ENCODE measurements at places on chromosomes 7 and 10. TPM values are rescaled to one million over a fixed set of nuclear protein-coding genes. Genes with fewer than 3 reads are reported as not detected.

NSUN6 gene
- total RNA-seq, result 10.5 TPM

IGF2BP3 gene
- total RNA-seq, result 78.9 TPM

GRCh38 chr7:28784171-28784902 lies 173.8 kb downstream of the TRIL start:
- DNase-seq, result no peak

- DNase-seq, result no peak
Measured at GRCh38 chr10:94417321-94417720, 15.0 kb downstream of the TBC1D12 start.

DNA sequence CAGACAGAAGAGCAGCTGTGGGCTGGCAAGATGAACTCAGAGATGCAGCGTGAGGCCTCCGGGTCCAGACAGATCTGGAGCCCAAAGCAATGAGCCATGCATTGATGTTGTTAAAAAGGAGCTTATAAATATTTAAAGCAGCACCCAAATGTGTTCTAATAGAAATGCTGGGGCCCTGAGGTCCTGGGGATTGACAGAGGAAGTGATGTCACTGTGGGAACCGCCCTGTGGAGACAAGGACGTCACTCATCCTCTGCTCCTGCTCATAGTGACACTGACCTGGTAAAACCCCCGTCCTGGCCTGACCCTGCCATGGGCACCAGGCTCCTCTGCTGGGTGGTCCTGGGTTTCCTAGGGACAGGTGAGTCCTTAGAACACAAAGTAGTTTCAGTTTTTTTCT lies 197.0 kb upstream of the PRSS58 start:
- DNase-seq, result no peak

DNA sequence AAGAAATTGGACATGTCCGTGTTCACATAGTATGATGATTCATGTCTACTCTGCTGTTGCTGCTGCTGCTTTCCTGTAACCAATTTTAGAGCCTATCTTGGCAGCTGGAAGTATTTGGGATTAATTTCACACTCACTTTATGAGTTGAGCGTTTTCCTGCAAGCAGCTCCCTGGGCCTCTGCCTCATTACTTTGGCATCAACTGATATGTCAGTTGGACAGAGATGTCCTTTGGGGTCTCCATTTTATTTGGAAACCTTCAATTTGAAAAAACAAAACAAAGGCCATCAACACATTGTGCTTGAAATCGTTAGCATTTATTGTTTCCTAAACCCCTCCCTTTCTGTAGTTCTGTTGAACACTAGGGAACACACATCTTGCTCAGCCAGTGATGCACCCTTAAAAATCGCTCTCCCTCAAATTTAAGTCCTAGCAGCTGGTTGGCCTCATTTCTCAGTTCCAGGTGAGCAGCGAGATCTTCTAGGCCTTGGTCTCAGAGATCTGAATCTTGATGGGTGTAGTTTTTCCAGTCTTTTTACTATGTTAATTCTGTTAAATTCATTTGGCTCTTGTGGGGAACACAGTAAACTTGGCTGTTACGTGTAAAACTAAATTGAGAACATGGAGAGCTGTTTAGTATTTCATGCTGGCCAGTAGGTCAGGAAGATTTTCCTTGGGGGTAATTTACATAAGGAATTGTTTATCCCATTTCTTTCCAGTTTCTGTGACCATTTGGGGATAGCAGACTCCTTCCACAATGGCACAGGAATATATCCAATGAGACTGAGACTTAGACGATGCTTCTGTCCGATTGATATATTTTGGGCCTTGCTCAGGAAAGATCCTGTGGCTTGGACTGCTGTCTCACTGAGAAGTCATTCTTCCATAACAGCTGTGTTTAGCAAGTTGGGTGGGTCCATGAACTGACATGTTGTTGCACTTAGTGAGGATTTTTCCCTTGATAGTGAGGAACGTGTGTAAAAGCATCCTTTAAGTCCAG lies 371.6 kb downstream of the BBS9 start:
- DNase-seq, result no peak

DNA sequence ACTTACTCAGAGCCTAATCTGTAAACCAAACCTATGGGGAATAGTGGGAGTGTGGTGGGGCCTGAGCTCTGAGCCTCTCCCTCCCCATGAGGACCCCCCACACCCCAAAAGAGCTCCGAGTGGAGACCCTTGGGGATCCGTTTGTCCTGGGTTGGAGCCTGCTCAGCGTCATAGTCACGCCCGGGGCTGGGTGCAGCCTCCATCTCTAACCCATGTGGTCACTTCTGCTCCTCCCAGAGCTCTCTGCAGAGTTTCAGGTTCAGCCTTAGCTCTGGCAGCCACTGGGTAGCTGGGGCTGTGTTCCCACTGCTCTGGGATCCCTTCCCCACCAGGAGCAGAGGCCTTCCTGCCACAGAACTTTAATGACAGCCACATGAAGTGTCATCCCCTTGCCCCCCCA lies 25.9 kb downstream of the PFKFB3 start:
- no peak for DNase-seq

DNA sequence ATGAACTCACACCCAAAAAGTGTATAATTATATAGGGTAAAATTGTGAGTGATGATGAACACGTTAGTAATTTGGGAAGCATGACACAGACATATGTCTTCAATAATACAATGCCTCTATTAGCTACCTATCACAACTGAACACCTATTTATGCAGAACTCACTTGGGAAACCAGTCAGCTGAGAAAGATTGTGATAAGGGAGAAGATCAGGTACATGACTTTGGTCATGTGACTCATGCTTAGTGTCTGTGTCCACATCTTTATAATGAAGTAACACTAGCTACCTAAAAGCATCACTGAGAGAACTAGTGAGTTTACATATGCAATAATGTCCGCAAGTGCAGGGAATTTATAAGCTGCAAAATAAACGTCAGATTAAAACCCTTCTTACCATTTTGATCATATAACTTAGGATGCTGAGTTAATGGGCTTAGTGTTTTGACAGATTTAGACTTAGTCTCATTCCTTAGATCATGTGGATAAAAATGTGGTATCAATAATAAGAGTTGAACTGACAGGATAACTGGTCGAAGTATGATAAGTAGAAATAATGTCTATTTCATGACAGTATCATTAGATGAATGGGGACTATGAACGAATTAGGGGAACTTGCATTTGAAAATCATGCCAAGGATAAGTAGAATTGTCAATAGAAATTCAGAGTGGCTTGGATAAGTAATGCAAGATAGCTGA lies 11.6 kb downstream of the VWDE start:
- DNase-seq, result no peak

- no peak for DNase-seq
Measured at GRCh38 chr10:24887855-24888231, 64.6 kb downstream of the PRTFDC1 start.

DNA sequence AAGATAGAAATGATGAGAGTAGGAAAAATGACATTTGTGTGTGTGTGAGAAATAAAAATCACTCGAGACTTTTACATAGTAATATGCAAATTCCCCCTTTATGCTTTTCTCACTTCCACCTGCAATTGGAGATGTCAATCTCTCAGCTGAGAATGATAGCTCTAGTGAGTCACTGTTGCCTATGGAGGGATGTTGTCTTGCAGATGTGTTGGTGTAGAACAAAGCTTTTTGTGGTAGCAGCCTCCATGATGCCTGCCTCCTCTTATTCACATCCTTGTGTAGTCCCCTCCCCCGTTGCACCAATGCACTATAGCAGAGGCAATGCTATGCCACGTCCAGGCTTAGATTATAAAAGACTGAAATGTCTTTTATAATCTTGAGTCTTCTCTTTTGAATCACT lies 33.8 kb downstream of the SPAG6 start:
- no peak for DNase-seq

DNA sequence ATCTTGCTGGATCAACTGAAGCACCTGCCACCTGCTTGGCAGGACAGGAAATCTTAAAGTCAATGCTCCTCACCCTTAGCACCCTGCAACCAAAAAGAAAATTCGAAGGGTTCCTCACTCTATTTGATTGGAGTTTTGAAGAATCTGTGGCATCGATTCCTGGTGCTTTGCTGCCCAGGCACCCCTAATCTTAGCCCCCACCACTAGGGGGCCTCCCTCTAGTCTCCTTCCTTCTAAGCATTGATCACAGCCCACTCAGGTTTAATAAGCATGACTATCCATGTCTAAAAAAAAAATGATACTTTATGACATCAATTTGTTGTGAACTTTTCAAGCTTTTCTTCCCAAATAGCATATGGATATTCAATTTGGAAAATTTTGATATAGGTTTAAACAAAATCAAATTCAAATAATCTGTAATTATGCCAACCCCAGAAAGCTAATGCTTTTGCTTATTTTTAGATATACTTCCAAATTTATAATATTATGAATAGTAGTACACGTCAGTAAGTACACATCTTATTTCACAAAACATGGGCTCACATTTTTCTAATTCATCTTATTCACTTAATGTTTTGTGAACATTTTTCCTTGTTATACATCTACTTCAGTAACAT lies 45.3 kb downstream of the NRG3 start:
- no peak for DNase-seq

- DNase-seq, result no peak
Measured at GRCh38 chr10:100735087-100735336, 10.4 kb upstream of the PAX2 start.

DNA sequence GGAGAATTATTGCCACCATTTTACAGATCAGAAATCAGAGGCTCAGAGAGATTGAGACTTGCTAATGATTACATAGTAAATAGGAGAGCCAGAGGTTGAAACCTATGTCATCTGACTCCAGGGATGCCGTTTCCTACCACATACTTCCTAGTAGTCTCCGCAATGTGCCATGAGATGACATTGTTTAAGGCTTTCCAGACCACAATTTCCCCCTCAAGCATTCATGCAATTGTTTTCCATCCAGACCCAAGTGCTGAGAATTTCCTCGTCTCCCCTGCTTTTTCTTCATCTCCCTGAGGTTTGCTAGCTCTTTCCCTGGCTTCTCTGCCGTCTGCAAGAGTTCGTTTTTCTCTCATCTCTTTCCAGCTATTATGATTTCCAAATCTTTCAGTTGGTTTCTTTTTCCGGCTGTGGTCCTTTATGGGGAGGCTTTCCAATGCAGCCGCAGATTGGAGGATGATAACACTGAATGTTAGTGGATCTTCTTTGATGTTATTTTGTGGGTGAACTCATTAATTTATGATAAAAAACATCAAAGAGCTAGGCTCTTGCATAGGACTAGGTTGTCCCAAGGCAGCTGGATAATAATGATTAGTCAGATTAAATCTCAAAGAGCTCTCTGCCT lies 6.9 kb upstream of the GOLGA7B start:
- DNase-seq, result no peak

Measured in NCI-H460 (cell line).